Occipital lobe (tissue), 3 donors: ENCODE measurements at places on chromosomes 1 and 21. TPM values are rescaled to one million over a fixed set of nuclear protein-coding genes. Genes with fewer than 3 reads are reported as not detected.

DNA sequence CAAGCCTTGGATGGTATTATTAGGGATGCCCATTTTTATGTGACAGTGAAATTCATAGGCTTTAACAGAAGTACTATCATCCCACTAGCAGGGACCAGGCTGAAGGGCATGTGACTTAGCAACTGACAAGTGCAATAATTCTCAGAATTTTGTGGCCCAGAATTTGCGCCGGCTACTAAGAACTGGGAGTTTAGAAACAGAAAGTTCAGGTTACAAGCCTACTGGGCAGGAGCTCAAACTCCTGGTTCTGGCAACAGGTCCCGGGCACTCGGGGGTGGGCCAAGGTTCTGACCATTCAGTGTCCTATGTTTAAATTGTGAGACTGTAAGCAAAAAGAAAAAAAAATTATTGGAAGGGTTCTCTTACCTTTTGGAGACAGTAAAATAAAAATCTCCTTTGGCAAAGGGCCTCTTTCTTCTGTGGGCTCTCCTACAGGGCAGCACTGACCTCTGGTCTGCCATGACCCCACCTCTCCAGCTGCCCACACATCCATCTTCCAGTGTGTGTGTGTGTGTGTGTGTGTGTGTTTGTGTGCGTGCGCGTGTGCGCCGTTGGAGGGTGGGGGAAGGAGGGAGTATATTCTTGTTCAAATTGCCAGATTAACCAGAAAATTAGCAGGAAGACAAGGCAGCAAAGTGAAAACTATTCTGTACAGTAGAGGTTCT is 26.1 kb downstream of the IRF2BP2 start:
- no peak for DNase-seq

DNA sequence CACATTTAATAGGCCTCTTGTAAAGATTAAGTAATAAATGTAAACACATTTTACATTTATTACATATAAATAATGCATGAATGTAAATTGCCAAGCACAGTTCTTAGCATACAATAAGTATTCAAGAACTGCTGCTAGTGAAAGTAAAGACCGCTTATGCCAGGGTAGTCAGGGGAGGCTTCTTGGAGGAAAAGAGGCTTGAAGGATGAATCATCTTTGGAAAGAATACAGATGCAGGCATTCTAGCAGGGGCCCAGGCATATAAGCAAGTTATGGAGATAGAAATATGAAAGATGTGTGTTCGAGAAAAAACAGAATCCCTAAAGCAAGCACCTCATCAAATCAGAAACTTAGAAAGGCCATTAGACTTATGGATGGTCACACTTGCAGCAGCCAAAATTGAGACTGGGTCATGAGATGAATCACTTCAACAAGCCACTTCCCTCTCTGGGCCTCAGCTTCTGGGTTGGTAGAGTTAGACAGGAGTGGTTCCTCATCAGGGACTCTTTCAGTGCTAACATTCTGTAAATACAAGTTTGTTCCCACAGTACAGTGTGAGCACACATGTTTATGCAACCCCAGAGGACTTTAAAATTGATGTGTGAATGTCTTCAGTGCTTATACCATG is 79.8 kb upstream of the ROR1 start:
- DNase-seq, result no peak

The ATP1A4 gene
- 0.31 TPM for total RNA-seq

The HENMT1 gene
- total RNA-seq, result 28.1 TPM

- DNase-seq, result no peak
These were observed 32.6 kb upstream of the TLR5 start for GRCh38 chr1:223175633-223176032.

GRCh38 chr1:196183941-196184340 is 424.3 kb downstream of the KCNT2 start:
- DNase-seq, result no peak

DNA sequence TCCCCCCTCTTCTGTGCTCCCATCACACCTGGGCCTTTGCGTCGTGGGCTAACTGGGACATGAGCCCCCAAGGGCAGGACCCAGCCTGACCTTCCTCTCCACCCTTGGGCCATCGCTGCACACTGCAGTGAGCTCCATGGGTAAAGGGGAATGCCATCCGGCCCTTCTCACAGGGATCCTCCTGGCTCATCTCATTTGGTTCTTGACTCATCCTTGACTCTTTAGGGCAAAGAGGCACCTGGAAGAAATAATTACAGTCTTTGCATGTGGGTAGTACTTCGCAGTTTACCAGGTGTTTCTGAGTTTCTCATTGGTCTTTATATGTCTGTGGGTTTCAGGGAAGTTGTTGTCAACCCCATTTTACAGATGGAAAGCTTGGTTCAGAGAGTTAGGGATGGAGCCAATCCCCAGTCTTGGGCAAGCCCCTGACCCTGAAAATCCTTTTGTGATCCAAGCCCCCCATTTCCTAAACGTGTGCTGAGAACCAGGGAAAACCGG is 59.3 kb upstream of the ID3 start:
- DNase-seq, result no peak

The GJA9 gene
- total RNA-seq, result not detected

GRCh38 chr1:221162939-221163338 is 283.7 kb downstream of the HLX start:
- no peak for DNase-seq

DNA sequence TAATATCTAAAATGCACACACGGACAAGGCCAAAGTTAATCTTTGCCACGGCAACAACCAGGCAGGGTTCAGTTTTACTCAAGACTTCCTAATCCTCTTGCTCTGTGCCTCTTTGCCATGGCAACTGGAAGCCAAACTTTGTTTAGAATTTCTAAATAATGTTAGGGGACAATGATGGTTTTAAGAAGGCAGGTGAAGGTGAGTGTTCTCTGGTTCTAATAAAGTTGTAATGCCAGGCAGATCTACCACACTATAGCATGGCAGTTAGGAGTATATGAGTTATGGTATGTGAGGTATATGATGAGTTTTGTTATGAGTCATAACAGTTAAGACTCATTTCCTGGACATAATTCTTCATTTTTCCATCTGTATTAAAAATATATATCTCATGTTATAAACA is 2.7 kb downstream of the PTPRC start:
- DNase-seq, result no peak

DNA sequence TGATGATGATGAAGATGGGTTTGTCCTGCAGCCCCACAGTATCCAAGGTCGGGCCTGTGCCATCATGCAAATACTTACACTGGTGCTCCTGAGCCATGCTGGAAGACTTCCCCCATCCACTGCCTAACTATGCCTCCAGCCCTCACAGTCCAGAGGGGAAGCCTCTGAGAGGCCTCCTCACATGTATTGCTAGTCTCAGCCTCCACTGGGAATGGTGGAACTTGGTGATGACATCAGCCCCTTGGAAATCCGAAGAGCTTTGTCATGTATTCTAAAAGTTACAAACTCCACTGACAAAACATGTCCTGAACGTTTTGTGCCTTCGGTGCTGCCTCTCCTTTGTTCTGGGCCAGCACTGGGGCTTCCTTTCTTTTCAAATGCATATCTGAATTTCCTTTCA is 61.1 kb upstream of the DMRTB1 start:
- DNase-seq, result no peak

DNA sequence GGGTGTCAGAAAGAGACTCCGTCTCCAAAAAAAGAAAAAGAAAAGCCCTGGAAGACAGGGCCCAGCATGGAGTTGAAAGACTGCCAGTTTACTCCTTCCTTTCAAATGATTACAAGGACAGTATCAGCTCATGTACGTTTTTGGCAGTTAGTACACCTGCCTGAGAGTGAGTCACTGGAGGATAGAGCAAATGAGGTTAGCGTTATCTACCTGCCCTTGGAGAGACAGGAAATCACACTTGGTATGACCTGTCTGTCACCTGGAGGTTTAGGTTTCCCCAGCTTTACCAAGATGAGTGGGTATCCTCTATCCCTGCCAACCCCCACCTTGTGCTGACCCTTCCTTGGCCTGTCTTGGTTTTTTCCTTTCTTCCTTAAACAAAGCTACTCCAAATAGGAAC is 96.8 kb upstream of the BMP8A start:
- DNase-seq, result no peak

The ERVH48-1 gene
- not detected for total RNA-seq

The SPRR2E gene
- not detected for total RNA-seq

The RHOU gene
- total RNA-seq, result 39.6 TPM

The DCDC2B gene
- not detected for total RNA-seq

The C1orf226 gene
- total RNA-seq, result 1.1 TPM

DNA sequence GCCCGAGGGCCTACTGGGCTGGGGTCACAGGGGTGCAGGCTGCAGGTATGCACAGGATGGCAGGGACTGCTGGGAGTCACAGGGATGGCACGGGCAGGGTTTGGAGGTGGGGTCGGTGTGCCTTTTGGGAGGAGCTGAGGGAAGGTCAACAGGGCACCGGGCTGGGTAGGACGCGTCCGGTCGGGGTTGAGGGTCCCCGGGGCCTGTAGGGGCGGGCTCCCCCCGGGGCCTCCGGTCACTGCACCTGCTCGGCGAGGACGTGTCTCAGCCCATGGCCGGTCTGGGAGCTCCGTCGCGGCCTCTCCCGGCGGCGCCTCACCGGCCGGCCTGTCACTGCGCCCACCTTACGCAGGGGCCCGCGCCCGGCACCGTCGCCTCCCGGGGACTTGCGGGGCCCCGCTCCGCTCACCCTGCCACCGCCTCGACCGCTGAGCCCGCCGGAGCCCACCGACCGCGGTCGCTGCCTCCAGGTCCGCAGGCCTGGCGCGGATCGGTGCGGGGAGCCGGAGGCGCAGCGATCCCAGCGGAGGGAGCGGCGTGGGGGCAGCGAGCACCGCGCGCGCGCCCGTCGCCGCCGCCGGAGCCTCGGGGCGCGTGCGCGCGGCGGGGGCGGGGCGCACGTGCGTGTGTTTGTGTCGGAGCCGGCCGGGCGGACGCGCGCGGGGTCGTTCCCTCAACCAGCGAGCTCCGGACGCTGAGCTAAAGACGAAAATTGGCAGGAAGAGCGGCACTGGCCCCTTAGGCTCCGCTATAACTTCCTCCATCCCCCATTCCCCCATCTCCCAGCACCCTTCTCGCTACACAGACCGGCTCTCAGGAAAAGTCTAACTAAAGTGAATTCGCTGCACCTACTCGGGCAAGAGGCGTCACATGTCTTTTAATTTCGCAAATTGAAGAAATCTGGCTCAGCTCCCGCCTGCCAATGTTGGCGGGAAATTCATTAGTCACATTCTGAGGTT is at the start of gene AMIGO1:
Gene AMIGO1, minus strand, starts transcription at position 552 of the 959 bp plus-strand sequence. CDS start 815 bp downstream, outside the sequence.
- DNase-seq, result no peak

- DNase-seq, result no peak
These were observed 30.5 kb upstream of the USH2A start for GRCh38 chr1:216453777-216454176.

- DNase-seq, result no peak
These were observed 22.9 kb upstream of the COL18A1 start for GRCh38 chr21:45381865-45382696.

The GJB5 gene
- total RNA-seq, result not detected

DNA sequence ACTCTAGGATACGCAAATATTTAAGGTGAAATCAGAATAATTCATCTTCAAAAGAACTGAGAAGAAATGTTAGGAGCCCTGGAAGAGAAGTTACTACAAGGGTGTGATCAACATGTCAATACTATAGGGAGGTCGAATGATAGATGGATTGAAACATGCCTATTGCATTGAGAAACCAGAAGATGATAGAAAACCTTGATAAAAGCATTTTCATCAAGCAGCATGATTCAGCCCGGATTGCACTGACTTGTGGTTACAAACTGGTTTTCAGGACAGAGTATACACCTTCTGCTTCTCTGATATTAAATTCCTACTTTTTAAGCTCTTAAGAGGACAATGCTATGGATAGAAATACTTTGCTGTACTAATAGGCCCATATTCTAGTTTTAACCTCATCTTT is 164.2 kb downstream of the FMN2 start:
- DNase-seq, result no peak

DNA sequence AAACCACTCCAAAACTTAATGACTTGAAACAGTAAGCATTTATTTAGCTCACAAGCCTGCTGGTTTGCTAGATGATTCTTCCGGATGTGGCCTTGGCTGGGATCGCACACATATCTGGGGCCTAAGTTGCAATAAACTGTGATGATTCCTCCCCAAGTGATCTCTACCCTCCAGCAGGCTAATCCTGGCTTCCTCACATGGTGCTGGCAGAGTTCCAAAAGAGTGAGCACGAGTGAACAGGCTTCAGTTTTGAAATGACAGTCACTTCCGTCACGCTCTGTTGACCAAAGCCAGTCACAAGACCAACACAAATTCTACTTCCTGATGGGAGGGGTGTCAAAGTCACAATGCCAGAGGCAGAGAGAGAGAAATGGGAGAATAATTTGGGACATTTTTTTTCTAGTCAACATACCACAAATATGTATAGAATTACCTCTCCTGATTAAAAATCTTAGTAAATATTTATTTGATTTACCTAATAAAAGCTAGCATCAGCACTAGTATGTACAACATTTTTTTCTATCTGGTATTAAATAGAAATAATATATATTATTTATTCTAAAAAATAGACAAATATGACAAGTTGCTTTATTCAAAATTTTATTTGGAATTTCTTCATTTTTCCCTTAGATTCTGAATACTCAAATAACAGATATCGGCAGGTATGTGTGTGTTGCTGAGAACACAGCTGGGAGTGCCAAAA is 292.7 kb downstream of the TPR start:
- DNase-seq, result no peak

The ELAPOR1 gene
- total RNA-seq, result 19.5 TPM

DNA sequence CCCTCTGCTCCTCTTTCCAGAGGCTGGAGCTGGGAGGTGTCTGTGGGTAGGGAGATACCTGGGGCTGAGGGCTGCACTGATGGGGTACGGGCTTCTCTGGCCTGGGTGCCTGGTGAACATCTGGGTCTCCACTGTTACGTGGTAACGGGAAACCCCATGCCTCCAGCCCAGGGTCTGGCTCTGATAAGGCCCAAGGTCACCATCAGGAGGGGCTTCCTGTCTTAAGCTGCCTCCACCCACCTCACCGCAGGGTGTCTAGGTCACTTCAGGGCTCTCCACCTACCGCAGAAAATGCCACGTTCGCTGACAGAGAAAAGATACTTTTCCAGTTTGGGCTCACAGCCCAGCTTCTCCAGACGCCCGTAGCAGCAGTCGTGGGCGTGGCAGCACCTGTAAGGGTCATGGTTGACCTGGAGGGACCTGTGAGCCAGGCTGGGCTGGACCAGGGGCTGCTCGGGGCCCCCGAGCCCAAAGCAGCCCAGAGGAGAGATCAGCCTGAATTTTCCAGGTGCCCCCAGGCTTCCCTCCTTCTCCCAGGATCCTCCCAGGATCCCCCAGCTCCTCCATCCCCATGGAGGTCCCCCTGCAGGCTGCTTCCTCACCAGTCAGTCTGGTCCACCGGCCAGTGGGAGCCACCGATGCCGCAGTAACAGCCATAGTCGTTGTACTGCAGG is 1.3 kb downstream of the PLA2G2E start:
- no peak for DNase-seq

DNA sequence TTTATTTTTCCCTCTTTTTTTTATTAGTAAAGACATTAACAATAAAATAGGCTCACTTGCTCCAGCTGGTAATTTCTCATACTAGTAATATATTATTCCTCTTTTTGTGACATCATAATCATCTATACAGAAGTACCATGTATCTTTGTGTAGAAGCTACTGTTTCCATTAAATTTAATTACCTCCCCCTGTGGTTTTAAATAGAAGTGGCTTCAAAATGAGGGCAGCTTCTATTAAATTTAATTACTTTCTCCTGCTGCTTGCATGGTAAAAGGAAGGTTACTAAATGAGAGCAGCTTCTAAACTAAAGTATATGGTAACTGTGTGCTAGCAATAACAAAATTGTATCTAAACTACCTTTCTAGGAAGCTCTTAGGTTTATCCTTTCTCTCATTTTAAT is 94.0 kb downstream of the DPYD start:
- DNase-seq, result no peak
